Activated T-cell treated with anti-CD3 and anti-CD28 coated beads, Interleukin-2, amount 50 U/mL, for 72 hours (primary cell): ENCODE measurements at places on chromosomes 2 and 18. TPM values are rescaled to one million over a fixed set of nuclear protein-coding genes. Genes with fewer than 3 reads are reported as not detected.

CYBRD1 gene
- 3.2 TPM for total RNA-seq

DNA sequence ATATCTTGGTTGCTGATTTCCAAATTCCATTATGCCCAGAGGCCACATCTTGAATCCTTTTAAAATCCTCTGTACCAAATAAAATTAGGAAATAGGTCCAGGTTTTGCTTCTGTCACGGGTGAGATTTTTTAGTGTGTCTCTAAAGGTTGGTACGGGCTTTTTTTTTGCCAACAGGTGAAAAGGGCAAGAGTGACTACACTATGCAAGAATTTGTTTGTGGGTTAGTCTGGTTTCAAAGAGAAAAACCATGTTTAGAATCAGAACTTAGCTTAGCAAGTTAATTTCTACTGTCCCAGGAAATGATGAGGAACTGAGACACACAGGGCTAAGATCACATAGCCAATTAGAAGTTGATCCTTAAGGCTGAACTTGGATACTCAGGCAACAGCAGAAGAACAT lies 41.7 kb downstream of the POLR1A start:
- H3K36me3 ChIP-seq, result peaks cover 17% of the 10 kb centered on the region
- H3K4me1 ChIP-seq, result peaks cover 10% of the 10 kb centered on the region
- no peaks in the 10 kb centered on the region for H3K27me3 ChIP-seq
- no peak overlapping the region for H3K27ac ChIP-seq
- H3K4me3 ChIP-seq, result no peak overlapping the region
- no peak for DNase-seq

DNA sequence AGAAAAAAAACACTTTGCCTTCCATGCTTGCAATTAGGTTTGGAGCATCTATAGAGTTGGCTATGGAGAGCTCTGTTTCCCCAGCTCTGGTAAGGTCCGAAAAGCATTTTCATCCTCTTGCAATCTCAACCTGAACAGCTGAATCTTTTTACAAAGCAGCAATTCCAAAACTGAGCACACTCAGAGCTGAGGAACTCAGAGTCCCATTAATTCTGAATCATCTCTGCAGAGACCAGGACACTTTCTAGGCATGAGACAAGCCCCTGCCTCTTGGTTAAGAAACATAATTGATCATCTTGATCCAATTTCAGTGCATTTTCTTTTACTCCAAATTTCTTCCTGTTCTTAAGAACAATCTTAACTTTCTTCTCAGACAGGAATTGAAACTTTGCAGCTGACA lies 4.2 kb downstream of the CNGA3 start:
- H3K4me1 ChIP-seq, result peaks cover 7% of the 10 kb centered on the region
- peaks cover 1% of the 10 kb centered on the region for H3K36me3 ChIP-seq
- no peak overlapping the region for H3K27ac ChIP-seq
- peaks cover 56% of the 10 kb centered on the region for H3K27me3 ChIP-seq
- H3K4me3 ChIP-seq, result no peak overlapping the region

DNA sequence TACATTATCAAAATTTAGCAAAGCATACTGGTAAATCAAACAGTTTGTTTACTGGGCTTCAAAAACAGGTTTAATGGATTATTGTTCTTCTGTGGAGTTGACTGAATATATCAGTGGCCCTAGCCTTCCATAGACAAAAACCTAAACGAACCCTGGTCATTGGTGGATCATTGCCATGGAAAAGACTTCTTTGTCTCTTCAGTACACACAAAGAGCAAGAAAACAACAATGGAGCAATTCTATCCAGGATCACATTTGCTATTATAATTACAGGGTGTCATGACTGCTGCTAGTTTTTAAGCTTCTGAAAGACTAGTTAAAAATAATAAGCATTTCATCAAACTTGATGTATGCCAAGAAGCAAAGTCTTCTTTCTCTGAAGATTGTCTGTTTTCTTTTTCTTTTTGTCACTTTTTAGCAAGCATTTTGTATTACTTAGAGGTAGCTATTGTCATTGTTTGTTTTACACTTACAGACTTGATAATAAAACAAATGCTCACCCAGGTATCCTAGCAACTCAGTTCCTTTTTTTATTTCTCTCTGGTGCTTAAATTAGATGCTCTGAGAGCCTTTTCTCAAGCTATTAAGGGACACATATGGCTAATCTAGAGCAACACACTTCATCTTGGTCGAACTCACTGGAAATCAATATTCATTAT lies 1228.7 kb upstream of the DDX18 start:
- no peaks in the 10 kb centered on the region for H3K36me3 ChIP-seq
- H3K4me3 ChIP-seq, result no peak overlapping the region
- H3K4me1 ChIP-seq, result no peaks in the 10 kb centered on the region
- H3K27me3 ChIP-seq, result no peaks in the 10 kb centered on the region

- no peak for DNase-seq
- H3K27me3 ChIP-seq, result no peaks in the 10 kb centered on the region
- H3K36me3 ChIP-seq, result no peaks in the 10 kb centered on the region
- H3K4me3 ChIP-seq, result no peak overlapping the region
- no peak overlapping the region for H3K27ac ChIP-seq
Measured at GRCh38 chr2:228417526-228417925, 236.0 kb upstream of the SPHKAP start.
